ENCODE measurements at places on chromosomes 7 and 10.

- no peak for DNase-seq
Measured at GRCh38 chr10:118914629-118915028, 114.9 kb upstream of the NANOS1 start.

- DNase-seq: no peak
Measured at GRCh38 chr7:26279405-26279804, 12.3 kb upstream of the SNX10 start.

DNA sequence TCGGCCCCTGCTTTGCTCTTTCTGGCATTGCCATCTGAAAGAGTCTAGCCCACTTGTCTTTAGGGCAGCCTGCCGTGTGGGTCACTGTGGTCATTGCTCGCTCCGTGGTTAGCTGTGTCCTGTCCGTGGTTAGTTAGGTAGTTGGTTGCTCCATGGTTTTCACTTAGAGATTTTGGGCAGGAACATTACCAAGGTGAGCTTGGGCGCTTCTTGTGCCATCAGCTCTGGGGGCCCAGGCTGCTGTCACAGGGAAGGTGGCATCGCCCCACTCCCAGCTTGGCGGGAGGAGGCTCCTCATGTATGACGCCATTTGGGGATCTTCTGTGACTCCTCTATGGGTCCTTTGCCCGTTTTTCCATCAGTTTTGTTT, 53.1 kb downstream of the INPP5A start:
- DNase-seq: no peak

DNA sequence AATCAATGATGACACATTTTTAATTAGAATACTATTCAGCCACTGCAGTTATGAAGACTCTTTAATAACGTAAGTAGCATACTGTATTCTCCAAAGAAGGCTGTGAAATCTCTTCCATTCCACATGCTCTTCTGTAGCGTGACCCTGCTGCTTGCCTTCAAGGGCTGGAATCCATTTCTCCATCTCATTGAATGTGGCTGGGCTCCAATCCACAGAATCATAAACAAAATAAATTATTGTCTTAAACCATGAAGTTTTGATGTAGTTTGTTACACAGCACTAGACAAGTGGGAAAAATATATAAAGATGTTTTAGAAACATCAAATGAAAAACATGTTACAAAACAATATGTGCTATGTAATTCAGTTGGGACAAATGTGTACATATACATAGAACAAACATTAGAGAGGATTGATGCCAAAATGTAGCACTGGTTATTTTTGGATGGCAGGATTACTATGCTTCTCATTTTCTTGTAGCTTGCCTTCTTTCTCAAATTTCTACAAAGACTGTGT, 410.8 kb upstream of the PODXL start:
- no peak for DNase-seq

- DNase-seq: no peak
Measured at GRCh38 chr7:6730343-6730633, 23.5 kb upstream of the ZNF12 start.

DNA sequence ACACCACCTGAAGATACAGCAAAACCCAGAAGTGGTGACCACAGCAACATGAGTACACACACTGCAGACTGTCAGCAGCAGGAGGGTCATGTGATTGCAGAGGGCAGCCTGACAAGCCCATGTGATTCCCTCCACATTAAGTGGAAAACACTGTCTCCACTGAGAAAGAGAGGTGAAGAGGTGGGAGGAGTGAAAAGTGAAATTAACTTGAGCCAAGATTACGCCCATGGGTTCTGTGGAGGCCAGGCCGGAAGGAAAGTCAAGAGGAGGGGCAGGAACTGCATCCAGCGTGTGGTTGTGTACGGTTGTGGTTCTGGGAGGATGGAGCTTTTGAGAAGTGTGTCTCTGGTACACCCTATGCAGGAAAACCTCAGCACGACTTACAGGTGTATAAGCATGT, 138.5 kb downstream of the PLXNA4 start:
- no peak for DNase-seq

DNA sequence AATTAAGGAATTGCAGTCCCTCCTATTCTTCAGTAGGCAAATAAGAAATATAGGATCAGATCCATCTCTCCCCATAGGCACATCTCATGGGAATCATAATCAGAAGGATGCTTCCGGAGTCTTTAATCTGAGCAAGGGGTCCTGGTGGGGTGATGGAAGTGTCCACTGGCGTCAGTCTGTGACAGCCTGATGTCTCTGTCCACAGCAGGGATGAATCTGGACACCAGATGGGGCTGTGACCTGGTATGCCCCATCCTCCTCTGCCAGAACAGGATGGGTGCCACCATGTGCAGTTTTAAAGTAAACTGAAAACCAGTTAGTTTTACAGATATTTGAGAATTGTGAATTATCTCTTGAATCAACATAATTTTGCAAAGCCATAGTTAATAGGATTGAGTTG, 148.7 kb downstream of the C1GALT1 start:
- no peak for DNase-seq

GRCh38 chr7:110448918-110449317, 642.0 kb upstream of the LRRN3 start:
- no peak for DNase-seq
